Jurkat, Clone E6-1 (cell line): ENCODE measurements at places on chromosomes 5 and 9.
A peak's percentile ranks its signal among the peaks of the same experiment; 100 is the strongest.

- DNase-seq: no peak
Observed at GRCh38 chr5:23268136-23268535, 239.3 kb upstream of the PRDM9 start.

DNA sequence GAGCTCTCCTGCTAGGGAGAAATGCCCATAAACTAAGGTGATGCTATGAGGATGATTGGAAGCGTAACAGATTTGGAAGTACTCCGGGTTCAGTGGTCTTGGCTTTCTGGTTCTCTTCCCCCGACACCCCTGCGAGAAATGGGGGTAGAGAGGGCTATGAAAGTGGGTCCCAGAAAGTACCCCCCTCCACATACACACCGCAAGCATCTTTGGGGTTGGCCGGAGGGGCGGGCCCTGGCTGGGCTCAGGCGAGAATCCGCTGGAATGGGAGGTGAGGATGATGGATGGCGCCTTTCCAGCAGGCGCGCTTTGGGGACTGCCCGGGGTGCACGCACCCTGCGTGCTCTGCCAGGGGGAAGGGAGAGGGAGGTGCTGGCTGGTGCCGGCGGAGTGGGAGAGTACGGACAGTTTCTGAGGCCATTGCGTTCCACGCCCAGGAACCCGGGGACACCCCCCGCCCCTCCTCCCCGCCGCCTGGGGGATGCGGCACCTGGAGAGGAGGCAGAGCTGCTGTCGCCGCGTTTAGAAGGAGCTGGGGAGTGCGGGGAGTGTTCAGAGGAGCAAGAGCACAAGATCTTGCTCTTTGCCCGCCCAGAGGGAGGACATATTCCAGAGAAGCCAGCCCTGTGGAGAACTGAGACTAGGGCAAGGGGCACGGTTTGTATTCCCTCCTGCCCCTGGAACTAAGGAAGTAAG, 1.9 kb downstream of the PCSK5 start:
- no peak for DNase-seq

DNA sequence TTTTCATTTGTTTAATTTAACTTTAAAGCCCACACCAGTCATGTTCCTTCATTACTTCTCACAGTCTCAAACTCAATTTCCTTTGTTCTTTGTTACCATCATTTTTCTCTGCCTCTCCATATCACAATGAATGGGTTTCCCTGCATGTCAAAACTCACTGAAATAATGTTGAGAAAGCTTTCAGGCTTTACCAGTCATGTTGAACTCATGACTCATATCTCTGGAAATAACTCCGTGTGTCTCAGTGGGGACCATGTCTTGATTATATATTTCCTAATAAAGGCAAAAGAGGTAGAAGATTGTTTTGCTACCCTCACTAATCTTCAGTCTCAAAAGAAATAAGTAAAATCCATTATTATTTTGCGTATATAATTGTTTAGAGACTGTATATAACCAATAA, 231.2 kb downstream of the CHSY3 start:
- no peak for DNase-seq

- no peak for DNase-seq
Observed at GRCh38 chr9:82090046-82090445, 101.5 kb downstream of the SPATA31D1 start.

GRCh38 chr5:33565324-33565723, 124.6 kb downstream of the TARS1 start:
- DNase-seq: no peak

DNA sequence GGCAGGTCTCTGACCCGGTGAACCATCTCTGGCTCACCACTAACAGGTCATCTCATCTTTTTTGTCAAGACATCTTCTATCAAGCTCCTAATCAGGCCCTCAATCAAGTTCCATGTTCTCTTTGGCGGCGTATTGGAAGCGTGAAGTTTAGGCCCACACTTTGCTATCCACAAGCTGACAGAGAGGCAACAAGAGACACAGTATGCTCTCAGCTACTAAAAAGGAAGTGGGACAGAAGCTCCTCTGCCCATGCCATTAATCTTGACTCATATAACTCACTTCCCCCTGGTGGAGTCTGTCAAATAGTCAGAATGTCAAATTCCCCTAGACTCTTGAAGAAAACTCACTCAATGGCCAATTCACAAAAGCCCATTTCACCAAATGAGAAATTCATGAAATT, 77.6 kb upstream of the TMC1 start:
- DNase-seq: peak; percentile 6

GRCh38 chr5:81183811-81184748, 49.0 kb upstream of the CKMT2 start:
- DNase-seq: no peak
